Transverse colon (tissue), 4 donors: ENCODE measurements at places on chromosomes 3 and 15.

DNA sequence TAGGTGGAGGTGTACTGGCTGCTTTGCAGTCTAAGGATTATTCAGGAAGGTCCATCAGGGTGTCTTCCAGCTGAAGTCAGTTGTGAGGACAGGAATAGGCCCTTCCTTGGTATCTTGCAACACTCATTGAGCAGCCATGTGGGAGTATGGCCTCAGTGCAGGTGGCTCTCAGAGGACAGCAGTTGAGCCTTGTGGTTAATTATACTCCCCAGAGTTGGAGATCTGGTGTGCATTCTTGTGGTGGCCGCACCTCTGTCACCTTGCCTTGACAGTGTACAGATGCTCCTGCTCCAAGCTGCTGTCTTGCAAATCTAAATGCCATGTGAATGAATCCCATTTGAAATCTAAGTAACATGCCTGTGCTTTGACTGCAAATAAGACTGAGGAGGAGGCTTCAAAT, 339.9 kb upstream of the BCHE start:
- no peak for DNase-seq

GRCh38 chr3:55313666-55314065, 173.4 kb downstream of the WNT5A start:
- DNase-seq, result no peak

- DNase-seq, result no peak
These were observed 11.1 kb downstream of the RUVBL1 start for GRCh38 chr3:128112357-128112968.

- no peak for DNase-seq
These were observed 62.1 kb upstream of the SLC6A11 start for GRCh38 chr3:10753964-10754363.

- DNase-seq, result no peak
These were observed 31.1 kb upstream of the CCDC174 start for GRCh38 chr3:14620512-14620911.

GRCh38 chr3:74107451-74107850, 482.7 kb upstream of the PDZRN3 start:
- DNase-seq, result no peak

DNA sequence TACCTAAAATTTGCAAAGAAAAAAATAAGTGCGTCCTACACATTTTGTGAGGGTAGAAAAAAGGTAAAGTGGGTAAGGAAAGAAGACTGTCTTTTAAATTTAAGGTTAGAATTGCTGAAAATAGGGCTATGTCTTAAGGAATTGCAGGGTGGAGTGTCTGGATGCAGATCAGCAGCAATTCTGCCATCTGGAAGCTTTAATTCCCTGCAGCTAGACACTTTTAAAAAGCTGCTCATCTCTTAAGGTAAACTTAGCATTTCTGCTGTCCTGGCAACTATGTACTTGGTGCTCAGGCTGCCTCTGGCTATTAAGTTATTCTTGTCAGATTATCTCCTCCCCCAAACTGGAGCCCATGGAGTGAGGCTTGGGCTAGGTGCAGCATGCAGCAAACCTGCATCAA, 420.2 kb downstream of the SI start:
- DNase-seq, result no peak

- no peak for DNase-seq
These were observed 24.3 kb downstream of the CD200R1L start for GRCh38 chr3:112822064-112823055.

GRCh38 chr3:3259181-3259580, 79.7 kb upstream of the CRBN start:
- no peak for DNase-seq

DNA sequence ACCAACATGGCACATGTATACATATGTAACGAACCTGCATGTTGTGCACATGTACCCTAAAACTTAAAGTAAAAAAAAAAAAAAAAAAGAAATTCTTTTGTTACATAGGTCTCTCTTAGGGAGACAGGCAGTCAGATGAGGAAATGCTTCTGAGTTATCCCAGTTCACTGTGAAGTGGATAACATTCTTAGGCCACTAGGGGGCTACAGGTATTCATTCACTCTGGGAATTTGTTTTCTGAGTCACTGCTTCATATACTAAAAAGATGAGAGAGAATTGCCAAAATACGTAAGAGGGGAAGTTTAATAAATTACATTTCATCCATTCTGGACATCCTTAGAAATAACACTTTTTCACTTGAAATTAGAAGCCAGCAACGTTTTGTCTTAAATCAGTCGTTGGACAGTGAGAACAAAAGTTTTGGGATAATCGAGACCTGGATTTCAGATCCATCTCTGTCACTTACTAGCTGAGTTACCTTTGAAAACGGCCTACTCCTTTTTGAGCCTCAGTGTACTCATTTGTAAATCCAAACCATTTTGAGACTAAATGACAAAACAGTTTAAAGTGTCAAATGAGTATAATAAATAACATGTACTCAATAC, 738.4 kb upstream of the ALCAM start:
- DNase-seq, result no peak

DNA sequence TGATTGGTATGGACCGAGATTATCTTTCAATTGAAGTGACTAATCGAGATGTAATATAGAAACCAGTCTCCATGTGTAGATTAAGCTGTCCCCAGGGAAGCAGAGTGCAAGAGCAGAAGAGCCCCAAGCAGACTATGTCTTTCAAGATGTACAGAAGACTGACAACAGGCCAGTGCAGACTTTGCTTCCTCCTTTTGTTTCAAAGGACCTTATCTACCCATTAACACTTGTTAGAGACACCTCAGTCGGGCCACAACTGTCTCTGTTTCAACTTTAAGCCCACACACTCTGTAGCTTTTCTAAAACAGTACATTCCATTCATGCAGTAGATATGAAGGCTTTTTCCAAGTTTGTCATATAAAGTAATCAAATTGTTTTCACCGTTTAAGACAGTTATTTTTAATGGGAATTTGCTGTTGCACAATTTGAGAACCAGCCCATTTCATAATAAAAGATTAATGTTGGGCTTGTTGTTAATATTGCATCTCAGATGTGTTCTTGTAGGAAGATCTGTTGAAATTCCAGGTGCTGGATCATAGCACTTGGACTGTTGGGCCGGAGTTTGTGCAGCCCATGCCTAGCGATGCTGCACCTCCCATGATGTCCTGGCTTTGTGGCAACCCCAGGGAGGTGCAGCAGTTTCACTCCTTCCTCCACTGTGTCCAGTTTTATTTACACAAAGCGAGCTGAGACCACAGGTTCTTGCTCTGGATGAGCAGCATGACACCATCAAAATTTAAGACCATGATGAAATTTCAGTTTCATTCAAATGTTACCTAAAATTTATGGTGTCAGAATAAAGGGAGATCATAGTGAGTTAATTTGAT, 12.4 kb downstream of the GORASP1 start:
- DNase-seq, result no peak

GRCh38 chr3:25313286-25313685, 114.8 kb upstream of the RARB start:
- DNase-seq, result no peak

GRCh38 chr3:130834476-130834875, 59.4 kb upstream of the ATP2C1 start:
- no peak for DNase-seq
